ENCODE measurements at places on chromosomes 6 and 20.
A peak's percentile ranks its signal among the peaks of the same experiment; 100 is the strongest.

DNA sequence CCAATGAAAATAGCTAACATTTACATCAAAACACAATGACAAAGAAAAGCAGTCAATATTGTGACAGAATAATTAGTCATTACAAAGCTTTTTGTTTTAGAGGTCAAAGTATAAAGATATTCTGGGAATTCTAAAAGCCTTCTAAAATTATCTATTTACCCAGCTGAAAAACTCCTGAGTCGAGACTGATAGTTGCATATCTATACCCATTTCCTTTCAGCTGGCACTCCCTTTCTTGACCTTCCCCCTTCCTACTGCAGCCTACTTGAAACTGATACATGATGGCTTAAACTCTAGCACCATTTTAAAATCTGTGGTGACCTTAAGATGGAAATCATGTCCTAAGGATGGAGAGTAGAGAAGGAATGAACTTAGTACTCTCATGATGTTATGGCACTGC lies 38.6 kb downstream of the LMBRD1 start:
- DNase-seq = no peak

GRCh38 chr6:125746731-125747588 lies 2.5 kb upstream of the HEY2 start:
- DNase-seq = no peak

DNA sequence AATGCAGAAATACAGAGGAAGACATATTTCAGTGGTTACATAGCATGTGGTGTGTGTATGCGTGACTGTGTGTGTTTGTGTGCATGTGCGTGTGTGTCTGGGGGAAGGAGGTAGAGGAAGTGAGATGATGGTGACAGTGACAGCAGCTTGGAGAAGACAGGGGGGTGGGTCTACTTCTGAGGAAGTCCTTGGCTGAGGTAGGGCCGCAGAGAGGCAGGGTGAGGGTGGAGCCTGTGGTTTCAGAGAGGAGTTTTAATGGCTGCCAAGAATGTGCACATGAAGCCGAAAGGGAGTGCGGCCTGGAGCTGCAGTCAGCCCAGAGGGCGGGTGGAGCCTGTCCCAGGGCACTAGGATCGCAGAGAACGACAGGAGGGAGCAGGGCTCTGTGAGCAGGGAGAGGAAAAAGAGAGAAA lies 22.7 kb upstream of the RNF24 start:
- peak; percentile 56 for DNase-seq

- DNase-seq = no peak
These were observed 8.4 kb upstream of the HLA-DOA start for GRCh38 chr6:33017694-33018353.

GRCh38 chr6:157648561-157648960 lies 174.5 kb upstream of the SNX9 start:
- DNase-seq = no peak

- DNase-seq = no peak
These were observed 359.2 kb upstream of the HSF2 start for GRCh38 chr6:122040261-122040660.

DNA sequence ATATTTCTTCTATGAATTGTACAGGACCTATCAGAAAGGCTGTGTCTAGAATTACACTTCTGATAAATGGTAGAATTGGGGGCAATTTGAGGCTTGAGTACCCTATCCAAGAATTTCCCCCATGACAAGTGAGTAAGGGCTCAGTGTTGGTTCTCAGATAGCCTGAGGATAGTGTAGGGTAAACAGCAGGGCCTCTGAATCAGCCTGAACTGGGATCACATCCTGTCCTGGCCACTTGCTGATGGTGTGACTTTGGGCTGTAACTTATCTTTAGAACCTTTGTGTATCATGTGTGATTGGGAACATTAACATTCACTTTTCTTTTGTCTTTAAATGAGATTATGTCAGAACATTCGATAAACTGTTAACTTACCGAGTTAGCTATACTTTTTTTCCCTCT lies 151.0 kb downstream of the CLIC5 start:
- DNase-seq = no peak

DNA sequence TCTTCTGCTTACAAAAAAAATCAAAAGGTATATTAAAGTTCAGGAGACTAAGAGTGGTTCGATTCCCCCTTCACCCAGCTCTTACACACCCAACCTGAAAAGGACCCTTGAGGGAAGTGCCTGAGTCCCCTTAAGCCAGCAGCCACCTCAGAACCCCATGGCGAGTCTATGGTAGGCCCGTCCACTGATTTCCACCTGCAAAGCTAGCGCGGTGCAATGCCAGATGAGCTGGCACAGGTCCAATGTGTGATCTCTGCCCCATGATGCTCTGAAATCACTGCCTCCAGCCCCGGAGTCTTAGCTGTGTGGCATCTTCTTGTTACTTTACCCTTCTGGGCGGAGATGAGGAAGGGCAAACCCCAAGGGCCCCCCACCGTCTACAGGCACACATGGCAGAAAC lies 109.3 kb downstream of the SMOC2 start:
- no peak for DNase-seq

- DNase-seq = no peak
These were observed 395.2 kb downstream of the BCKDHB start for GRCh38 chr6:80501636-80502035.

- no peak for DNase-seq
These were observed 60.0 kb downstream of the CNKSR3 start for GRCh38 chr6:154450498-154450897.

DNA sequence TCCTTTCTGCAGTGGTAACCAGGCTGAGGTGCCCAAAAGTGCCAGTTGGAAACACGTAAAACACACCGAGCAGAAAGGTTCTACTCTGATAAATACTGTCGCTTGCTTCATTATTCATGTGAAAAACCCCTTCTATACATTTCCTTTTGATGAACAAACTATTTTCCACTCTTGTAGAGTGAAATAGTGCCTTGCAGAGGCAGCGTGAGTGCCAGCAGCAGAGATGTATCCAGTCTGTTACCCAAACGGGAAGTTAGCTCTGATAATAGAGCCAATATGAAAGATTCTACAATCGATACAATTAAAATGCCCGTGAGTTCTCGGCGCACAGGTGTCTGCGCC lies 1.5 kb downstream of the ZBTB46 start:
- no peak for DNase-seq

DNA sequence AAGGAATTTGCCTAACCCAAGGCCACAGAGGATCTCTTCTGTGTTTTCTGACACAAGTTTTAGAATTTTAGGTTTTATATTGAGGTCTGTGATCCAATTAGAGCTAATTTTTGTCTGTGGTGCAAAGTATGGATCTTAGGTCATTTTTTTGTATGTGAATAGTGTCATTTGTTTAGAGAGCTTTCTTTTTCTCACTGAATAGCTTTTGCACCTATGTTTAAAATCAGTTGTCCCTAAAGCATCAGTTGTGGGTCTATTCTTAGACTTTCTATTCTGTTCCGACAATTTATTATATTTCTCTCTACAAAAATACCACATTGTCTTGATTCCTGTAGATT lies 341 bp upstream of the MCM9 start:
- DNase-seq = no peak

DNA sequence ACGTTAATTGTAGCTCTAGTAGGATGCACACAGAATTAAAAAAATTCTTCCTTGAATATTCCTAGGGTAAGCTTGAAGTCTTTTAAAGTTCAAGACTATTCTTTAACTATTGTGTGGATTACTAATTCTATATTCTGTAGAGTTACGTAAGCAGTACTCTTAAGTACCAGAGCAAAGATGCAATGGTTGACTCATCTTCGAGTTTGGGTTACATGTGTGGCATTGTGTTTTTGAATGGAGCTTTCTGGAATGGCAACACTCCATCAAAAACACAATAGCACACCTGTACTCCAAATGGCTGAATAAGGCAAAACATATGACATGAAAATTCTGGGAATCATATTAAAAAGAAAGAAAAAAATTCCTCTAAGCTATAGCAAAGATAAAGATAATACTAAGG lies 33.5 kb upstream of the CEP162 start:
- DNase-seq = no peak

- no peak for DNase-seq
These were observed 354.8 kb downstream of the ZFAND3 start for GRCh38 chr6:38174315-38174714.

DNA sequence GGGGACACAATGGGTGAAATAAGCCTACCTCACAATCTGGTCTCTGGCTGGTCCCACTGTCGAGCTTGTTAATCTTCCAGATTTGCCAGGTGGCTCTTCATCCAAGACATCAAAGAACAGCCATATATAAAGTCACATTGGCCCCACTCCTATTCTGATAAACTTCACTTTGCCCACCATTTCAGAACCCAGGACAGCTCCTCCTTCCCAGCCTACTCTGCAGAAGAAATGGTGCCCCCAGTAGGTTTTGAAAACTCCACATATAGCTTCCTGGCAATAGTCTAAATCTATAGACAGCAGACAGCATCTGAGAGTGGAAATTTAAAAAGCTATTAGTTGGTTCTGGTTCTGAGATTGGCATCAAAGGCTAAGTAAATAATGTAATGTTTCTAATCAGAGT lies 143.1 kb upstream of the PCSK2 start:
- no peak for DNase-seq

DNA sequence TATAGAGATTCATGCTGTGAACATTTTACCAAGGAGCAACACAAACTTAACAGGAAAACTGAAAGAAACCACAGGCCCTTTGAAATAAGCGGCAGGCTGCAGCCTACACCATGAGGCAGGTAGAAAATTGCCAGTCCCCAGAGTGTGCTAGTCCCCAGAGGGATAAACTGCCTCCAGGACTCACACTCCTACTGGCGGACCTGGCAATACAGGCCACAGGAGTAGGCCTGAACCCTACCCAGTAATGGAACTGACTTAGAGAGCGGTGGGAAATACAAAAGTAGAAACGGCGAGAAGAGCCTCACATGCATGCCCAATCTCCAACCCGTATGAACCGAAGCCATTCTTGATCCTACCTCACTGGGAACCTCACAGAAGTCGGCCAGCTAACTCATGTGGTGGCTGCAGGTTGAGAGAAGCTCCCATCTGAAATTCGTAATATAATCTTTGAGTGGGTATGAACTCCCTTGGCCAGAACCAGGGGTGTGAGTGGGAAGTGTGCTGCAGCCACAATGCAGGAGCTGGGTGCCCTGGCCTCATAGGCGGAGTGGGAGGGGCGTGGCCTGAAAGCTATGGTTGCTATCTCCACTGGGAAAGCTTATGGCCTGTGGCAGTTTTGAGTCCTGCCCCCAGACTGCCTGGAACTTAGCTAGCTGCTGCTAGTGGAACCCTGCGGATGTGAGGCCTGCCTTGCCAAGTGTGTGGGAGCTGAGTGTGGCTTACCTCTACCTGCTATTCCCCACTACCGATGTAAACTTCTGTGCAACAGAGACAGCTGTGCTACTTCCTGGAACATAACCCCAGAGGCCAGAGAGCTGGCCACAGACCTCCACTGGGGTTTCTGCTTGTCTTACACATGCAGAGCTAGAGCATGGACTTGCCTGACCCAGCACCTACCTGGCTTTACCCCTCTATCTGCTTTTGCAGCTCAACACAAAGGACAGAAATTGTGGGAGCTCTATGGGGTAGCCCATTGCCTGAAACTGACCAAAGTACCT lies 146.5 kb upstream of the COL21A1 start:
- DNase-seq = no peak

- DNase-seq = no peak
These were observed 61.1 kb downstream of the FAM217A start for GRCh38 chr6:4017834-4018170.

DNA sequence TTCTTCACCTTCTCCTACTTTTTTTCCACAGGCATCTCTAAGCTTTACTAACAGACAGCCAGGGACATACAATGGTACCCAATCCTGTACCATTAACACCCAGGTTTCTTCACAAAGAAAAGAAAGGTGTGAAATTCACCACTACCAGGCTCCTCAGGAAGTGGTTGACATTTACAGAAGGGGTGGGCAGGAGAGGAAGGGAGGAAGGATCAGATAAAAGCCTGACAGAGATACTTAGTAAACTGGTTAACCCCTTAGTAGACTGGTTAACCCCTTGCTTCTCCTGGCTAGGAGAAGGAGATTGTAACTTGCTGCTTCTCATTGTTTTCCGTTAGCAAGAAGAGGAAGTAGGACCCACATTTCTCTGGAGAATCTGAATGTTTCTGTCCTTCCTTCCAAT lies 7.2 kb downstream of the SAMD3 start:
- no peak for DNase-seq

DNA sequence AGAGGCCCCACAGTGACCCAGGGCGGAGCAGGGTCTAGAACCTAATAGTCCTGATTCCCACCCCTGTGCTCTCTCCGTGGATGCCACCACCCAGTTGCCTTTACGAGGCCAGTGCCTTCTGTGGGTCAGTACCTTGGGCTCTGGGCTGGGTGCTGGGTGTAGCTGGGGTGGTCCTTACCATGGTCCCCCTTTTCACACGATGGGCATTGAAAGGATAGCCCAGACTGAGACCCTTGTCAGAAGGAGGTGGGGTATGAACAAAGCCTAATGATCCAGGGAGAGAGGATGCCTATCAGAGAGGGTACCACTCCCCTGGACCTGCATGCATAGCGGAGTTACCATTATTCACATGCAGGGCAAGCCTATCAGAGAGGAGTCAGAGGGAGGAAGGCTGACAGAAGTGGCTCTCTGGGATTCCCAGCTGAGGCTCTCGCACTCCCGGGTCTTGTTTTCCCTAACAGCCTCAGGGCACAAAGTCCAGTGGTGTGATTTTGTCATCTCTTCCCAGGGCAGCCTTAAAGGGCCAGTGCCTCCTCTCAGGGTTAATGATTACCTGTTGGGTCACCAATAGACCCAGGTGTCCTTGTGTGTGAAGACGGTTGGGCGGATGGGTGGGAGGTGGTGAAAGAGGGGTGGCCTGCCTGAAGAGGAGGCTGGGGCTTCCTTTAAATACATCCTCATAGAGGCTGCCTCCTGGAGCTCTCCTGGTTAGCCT lies 36.2 kb downstream of the VEGFA start:
- no peak for DNase-seq

- DNase-seq = no peak
These were observed 103.6 kb downstream of the COL12A1 start for GRCh38 chr6:75102301-75102700.

DNA sequence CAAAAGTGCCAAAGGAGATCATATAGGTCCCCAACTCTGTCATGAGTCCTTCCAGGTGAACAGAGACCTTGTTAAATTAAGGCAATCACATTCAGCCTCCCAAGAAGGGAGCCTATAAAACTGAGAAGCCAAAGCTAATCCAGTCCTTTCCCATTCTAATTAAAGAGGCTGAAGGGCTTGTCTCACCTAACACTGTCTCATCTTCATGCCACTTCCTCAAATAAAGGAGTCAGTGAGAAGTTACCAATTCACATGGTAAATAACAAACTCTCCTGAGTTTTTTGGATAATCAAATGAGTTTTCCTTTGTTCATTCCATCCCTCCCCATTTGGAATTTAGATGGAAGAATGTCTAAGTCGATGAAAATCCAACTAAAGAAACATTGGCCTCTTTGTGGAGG lies 242.8 kb downstream of the UST start:
- DNase-seq = no peak

GRCh38 chr20:21661488-21662055 lies 43.9 kb upstream of the PAX1 start:
- DNase-seq = no peak

All from GM04503 (cell line).